ENCODE measurements at places on chromosomes 2 and 18.

GRCh38 chr2:120826260-120826648, 90.6 kb downstream of the GLI2 start:
- H3K4me3 ChIP-seq: no peak overlapping the region
- no peak overlapping the region for H3K27ac ChIP-seq
- DNase-seq: no peak
- no peaks in the 10 kb centered on the region for H3K36me3 ChIP-seq
- H3K4me1 ChIP-seq: no peaks in the 10 kb centered on the region
- H3K27me3 ChIP-seq: no peaks in the 10 kb centered on the region

GRCh38 chr18:35029770-35030169, 11.4 kb upstream of the MAPRE2 start:
- no peaks in the 10 kb centered on the region for H3K27me3 ChIP-seq
- H3K4me1 ChIP-seq: peaks cover 67% of the 10 kb centered on the region

DNA sequence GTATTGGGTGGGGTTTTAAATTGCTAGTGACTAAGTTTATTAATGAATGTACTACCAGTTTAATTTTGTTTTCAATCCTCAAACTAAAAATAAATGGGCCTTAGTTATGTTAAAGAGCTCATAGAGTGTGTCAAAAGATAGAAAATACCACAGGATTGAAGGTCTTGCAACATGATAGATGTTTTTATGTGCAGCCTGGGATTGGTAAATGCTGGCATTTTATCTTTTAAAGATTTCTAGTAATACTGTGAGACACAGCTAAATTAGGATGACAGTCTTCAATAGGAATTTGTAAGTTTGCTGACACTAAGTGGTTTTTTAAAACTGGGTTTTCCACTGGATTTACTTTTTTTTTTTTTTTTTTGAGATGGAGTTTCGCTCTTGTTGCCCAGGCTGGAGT, 122.3 kb downstream of the HAUS1 start:
- no peak for DNase-seq
- H3K27ac ChIP-seq: peak overlapping the region; percentile 61
- no peaks in the 10 kb centered on the region for H3K36me3 ChIP-seq
- peaks cover 27% of the 10 kb centered on the region for H3K4me1 ChIP-seq
- no peaks in the 10 kb centered on the region for H3K27me3 ChIP-seq

GRCh38 chr2:199784512-199784911, 66.5 kb downstream of the FTCDNL1 start:
- no peak overlapping the region for H3K27ac ChIP-seq
- H3K4me3 ChIP-seq: no peak overlapping the region
- no peaks in the 10 kb centered on the region for H3K27me3 ChIP-seq
- H3K4me1 ChIP-seq: no peaks in the 10 kb centered on the region
- H3K36me3 ChIP-seq: peaks cover 3% of the 10 kb centered on the region

DNA sequence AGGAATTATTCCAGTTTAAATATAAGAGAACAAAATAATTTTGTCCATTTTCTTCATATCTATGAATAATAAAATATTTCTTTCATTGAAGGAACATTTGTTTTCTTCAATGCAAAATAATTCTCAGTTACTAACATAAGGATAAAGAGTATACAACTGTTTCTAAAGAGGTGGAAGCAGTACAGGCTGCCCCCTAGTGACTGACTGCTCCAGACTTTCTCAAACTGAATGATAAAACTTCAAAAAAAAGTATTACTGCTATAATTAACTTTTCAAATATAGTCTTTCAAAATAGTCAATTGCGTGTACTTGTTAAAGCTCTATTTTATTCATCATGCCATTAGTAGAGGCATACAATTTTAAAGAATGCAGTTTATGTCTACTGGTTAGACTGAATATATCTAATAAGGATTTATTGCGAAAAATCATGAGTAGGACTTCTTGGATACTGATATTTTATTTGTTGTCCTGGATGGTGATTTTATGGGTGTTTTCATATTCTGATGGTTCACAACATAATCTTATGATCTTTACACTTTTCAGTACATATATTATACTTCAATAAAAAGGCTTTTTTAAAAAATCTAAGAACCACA, 100.1 kb downstream of the WDPCP start:
- no peak for DNase-seq
- no peak overlapping the region for H3K27ac ChIP-seq
- no peaks in the 10 kb centered on the region for H3K27me3 ChIP-seq
- no peaks in the 10 kb centered on the region for H3K4me1 ChIP-seq

- H3K4me1 ChIP-seq: no peaks in the 10 kb centered on the region
- no peak overlapping the region for H3K4me3 ChIP-seq
- H3K27ac ChIP-seq: no peak overlapping the region
- DNase-seq: no peak
These were observed 13.6 kb upstream of the CYP27C1 start for GRCh38 chr2:127233710-127234109.

DNA sequence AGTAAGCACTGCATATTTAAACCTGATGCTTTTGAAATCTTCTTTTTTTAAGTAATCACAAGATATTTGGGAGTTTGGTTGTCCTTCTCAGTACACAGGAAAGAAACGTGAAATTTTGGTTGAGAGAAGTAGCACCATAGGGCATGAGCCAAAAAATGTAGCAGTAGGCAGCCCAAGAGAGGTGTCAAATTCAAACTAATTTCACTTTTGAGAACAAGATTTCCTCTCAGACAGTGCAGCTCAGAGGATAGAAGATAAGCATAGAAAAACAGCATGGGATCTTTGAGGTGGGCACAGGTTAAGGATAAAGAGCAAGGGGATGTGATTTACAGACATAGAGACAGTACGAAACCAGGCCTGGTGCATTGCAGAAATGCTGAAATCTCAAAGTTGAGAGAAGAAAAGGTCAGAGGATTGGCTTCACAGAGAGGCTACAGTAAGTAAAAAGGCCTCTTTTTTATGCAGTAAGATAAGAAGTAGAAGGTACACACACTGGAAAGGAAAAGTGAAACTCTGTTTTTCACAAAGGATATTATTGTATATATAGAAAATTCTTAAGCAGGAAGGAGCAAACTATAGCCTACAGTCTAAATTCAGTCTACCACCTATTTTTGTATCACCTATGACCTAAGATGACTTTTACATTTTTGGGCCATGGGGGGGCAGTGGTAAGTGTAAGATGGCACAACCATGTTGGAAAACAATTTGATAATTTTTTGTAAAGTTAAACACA, 89.8 kb downstream of the PKP4 start:
- H3K27ac ChIP-seq: peak overlapping the region; percentile 48
- no peaks in the 10 kb centered on the region for H3K27me3 ChIP-seq
- peaks cover 6% of the 10 kb centered on the region for H3K4me1 ChIP-seq
- DNase-seq: no peak

DNA sequence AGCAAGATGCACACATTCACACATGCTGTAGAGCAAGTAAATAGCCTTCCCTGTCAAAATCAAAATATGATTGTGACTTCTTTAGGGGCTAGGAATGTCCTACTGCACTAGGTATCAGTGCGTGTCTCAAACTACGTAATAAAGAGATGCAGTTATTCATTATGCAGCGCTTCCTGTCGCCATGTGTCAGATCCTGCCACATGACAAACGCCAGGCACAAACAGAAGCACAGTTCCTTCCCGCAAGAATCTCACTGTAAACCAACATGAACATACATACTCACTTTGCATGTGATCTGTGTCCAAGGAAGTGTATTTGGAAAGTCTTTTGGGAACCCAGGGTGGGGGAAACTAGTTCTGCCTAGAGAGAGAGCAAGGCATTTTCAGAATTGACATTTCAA, 599.9 kb downstream of the RNF144A start:
- H3K27me3 ChIP-seq: no peaks in the 10 kb centered on the region
- DNase-seq: peak; percentile 64
- H3K27ac ChIP-seq: peak overlapping the region; percentile 99
- peaks cover 33% of the 10 kb centered on the region for H3K4me1 ChIP-seq

DNA sequence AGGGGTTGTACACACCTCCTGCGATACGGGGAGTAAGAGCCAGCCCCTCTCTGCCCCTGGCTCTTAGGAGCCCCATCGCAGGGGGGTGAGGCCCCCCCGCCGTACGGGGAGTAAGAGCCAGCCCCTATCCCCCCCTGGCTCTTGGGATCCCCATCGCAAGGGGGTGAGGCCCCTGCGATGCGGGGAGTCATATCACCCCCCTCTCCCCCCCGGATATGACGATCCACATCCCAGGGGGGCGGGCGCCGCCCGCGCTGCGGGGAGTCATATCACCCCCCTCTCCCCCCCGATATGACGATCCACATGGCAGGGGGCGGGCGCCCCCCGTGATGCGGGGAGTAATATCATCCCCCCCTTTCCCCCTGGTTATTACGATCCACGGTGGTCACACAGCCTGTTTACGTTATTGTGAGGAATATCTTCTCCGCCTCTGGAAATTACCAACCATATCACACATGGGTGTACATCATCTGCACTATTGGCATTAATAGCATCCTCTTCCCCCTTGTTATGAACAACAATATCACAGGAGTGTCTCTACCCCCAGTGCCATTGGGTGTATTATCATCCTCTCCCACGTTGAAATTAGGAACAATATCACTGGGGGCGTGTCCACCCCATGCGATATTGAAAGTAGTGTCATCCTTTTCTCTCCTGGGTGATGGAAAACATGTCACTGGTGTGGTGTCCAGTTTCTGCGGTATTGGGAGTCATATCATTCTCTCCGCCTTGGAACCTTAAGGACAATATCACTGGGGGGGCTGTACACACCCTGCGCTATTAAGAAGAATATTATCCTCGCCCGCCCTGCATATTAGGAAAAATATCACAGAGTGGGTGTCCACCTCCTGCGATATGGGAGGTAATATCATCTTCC, 24.7 kb upstream of the NAGK start:
- no peaks in the 10 kb centered on the region for H3K4me1 ChIP-seq
- H3K27me3 ChIP-seq: peaks cover 21% of the 10 kb centered on the region
- no peak overlapping the region for H3K27ac ChIP-seq
- H3K4me3 ChIP-seq: no peak overlapping the region

GRCh38 chr18:58639751-58640427, 11.0 kb upstream of the ALPK2 start:
- H3K36me3 ChIP-seq: no peaks in the 10 kb centered on the region
- no peak for DNase-seq
- peaks cover 9% of the 10 kb centered on the region for H3K4me1 ChIP-seq
- no peak overlapping the region for H3K27ac ChIP-seq

DNA sequence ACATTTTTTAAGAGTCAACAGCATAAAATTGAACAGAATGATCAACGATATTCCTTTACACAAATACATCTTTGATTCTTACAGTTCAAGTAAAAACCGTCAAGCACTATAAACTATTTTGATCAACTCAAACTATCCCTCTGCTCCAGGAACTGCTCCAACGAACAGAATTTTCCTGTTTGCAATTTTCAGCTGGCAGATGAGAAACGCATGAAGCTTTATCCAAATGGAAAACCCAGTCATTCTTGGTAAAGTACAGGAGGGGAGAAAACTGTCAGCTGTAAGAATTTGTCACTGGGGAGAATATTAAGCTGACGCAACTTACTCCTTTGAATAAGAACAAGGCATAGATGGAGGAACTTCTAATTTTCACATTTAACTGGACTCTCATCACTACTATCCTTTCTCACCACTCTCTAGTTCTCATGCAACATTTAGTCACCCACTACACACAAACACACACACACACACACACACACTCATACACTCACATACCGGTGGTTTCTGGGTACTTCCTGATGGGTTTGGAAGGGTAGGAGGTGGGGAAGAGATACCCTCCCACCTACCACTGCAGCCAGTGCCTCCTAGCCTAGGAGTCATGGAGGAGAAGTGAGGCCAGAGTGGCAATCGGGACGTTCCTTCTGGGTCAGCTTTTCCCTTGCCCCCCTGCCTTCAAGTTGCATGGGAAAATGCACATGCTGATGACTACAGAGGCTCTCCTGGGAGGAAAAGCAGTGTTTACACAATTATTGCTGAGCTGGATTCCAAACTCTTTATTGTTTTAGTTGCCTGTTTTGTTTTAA, 54.0 kb upstream of the SPATS2L start:
- peaks cover 24% of the 10 kb centered on the region for H3K27me3 ChIP-seq
- no peaks in the 10 kb centered on the region for H3K36me3 ChIP-seq
- no peaks in the 10 kb centered on the region for H3K4me1 ChIP-seq
- DNase-seq: no peak

Data from naive thymus-derived CD8-positive, alpha-beta T cell (primary cell).